ENCODE measurements at places on chromosomes 16 and 17.

DNA sequence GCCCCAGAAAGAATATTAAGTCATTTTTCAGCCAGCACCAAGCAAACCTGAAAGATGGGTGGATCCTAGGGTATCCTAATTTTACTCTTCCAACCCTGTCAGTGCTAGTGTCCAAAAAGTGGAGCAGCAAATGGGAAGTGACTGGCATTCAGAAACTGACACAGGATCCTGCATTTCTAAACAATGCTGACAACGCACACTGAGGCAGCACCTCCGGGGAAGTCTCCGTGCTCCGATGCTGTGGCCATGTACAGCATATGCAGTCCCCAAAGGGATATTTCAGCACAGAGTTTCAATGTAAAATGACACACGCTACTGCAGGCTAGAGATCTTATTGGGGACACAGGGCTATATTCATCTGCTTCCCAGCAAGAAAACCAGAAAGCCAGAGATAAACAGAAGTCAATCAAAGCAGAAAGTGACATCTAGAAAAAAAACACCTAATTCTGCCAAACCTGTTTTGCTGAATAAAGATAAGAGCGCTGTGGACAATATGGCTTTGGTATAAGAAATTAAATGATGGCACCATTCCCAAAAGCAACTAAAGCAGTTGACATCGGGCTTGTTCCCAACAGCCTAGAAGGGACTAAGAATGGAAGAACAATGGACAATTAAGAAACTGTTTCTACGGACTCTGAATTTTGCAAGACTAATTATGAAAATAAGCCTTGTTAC lies 17.3 kb downstream of the XYLT1 start:
- no peak for DNase-seq

- DNase-seq = no peak
Measured at GRCh38 chr17:3693829-3694231, 2.1 kb downstream of the P2RX5 start.

GRCh38 chr17:20096430-20096829 lies 87.3 kb downstream of the SPECC1 start:
- no peak for DNase-seq

DNA sequence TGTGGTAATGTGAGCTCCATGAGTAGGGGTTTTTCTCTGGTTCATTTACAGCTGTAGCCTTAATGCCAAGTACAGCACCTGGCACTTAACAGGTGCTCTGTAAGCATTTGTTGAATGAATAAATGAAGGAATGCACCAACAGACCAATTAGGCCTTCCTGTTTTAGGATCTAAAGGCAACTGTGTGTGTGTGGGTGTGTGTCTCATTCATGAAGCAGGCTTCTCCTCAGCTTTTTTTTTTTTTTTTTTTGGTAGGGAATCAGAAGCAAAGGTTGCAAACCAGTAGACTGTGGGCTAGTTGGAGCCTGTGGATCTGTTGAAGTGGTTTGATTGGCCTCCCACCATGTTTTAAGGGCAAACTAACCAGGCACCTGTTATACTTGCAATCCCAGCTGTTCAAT lies 48.1 kb downstream of the HS3ST2 start:
- DNase-seq = no peak

GRCh38 chr17:70022175-70022574 lies 52.9 kb upstream of the KCNJ16 start:
- DNase-seq = no peak

GRCh38 chr17:55171634-55172328 lies 93.0 kb upstream of the HLF start:
- DNase-seq = no peak

- no peak for DNase-seq
Measured at GRCh38 chr17:76452127-76452659, 759 bp downstream of the UBE2O start.

DNA sequence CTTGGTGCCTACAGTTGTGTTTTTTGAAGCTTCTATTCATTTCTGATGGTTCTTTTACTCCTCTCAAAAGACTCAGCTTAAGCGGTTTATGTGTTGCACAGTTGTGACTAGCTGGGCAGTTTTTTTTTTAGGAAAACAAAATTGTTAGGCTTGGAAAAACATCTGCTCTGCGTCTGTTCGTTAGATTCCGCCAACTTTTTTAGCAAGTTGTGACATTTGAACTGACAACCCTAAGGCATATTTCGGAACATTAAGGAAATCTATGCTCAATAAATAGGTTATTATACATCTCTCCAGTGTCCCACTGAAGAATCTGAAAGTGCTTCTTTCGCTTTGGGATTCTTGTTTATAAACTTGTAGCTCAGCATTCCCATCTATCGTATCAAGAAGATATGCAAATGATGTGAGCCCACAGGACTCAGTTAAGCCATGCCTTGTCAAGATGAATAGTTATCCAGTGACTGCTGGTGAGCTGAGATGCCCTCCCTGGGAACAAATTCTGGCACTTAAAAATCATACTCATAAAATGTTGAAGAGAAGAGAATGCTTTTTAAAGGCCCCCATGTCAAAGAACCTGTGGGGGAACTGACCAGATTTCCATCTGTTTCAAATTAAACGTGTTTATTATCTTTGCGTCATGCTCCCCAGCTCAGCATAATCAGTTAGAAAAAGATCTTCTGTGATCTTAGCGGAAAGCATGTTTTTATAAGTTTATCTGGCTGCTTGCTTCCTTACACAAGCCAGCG lies 109.0 kb upstream of the FAM20A start:
- no peak for DNase-seq

DNA sequence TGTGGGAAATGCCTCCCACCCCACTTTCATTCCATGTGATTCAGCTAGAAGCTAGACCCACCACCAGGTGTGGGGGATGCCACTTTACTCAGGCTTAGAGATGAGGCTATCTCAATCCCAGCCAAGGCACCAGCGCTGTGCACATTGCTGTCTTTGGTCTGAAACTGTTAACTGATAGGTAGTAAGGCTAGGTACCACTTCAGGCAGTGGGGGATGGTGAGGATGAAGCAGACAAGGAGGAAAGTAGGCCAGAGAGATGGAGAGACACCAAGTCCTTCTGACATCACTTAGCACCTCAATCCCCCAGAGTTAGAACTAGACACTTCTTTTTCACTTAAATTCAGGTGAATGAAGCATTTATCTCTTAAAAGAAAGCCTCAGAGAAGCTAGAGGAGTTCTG lies 35.8 kb downstream of the ADAMTS18 start:
- DNase-seq = no peak

GRCh38 chr16:79805621-79806020 lies 205.1 kb upstream of the MAF start:
- no peak for DNase-seq

DNA sequence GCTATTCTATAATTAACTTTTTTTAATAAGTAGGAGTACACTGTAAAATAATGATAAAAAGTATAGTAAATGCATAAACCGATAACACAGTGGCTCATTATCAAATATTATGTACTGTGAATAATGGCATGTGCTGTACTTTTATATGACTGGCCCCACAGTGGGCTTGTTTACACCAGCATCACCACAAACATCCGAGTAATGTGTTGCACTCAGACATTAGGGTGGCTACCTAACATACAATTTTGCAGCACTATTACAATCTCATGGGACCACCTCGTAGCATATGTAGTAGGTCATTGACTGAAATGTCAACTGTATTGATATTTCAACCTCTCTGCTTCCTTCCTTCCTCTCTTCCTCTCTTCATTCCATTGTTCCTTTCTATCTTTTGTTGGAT lies 51.7 kb downstream of the TBX4 start:
- DNase-seq = no peak

GRCh38 chr17:64466019-64466735 lies 17.3 kb downstream of the MILR1 start:
- DNase-seq = no peak

- DNase-seq = no peak
Measured at GRCh38 chr16:76370344-76370743, 93.1 kb downstream of the CNTNAP4 start.

GRCh38 chr16:16191493-16192167 lies 31.7 kb downstream of the ABCC6 start:
- DNase-seq = no peak

DNA sequence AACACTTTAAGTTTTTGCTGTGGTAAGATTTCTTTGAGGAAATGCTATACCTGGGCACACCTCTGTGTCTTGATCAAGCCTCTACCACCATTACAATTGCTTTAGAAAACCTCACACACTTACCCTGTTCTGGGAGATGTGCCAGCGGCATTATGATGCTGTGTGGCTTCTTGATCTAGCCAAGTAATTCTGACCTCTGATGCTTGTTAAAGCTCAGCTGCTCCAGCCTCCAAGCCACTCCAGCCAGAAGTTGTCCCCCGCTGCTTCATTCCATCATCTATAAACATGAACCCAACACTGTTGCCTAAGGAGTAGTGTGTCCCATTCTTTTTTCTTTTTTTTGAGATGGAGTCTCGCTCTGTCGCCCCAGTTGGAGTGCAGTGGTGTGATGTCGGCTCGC lies 60.1 kb downstream of the CYLD start:
- no peak for DNase-seq

- no peak for DNase-seq
Measured at GRCh38 chr17:17701658-17702057, 20.4 kb downstream of the RAI1 start.

DNA sequence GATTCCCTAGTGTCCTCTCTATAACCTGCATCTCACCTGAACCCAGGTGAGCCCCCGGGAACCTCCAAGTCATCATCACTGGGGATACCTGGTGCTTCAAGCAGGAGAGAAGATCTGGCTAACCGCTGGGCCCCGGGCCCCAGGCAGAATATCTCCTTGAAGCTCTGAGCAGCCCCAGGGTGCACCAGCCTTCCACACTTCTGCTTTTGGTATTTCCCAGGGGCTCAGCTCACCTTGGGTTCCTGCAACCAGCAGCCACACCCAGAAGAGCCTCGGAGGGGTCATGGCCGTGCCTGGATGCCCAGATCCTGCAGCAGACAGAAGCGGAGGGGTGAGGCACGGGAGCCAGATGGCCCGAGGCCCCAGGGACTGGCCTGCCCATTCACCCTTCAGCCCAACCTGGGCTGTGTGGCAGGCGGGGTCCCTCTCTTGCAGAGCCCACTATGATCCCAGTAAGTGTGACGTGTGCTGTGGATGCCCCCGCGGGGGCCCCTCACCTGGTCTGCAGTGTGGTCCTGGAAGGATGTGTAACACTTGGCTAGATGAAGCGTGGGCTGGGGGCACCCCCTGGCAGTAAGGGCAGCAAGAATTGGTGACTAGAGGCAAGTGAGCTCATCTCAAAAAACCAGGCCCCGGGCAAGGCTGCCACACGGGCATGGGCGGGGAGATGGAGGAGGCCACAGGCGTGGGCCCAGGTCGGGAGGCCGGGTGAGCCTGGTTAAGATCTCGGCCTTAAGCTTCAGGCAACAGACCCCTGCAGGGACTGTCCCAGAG lies 2.6 kb downstream of the LGALS3BP start:
- DNase-seq = no peak

- no peak for DNase-seq
Measured at GRCh38 chr17:65754081-65754480, 192.6 kb upstream of the AXIN2 start.

- no peak for DNase-seq
Measured at GRCh38 chr16:87458424-87458915, 34.4 kb downstream of the ZCCHC14 start.

DNA sequence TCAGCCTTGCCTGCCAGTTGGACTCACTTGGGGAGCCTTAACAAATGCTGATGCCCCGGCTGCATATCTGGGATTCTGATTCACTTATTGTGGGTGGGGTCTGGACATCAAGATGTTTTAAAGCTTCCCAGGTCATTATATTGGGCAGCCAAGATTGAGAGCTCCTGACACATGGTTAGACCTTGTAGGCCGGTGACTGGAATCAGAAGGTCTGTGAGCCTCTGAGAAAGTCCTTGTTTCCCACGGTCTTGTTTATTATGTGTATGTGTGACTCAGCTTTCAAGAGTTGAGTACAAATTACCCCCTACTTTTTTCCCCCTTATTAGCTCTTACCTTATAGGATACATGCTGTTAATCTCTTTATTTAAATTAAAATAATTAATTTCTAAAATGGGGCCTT lies 103.5 kb downstream of the ABCC1 start:
- DNase-seq = no peak

GRCh38 chr17:21540502-21540901 lies 151.8 kb upstream of the KCNJ18 start:
- DNase-seq = no peak

GRCh38 chr17:57402681-57403180 lies 146.4 kb downstream of the MSI2 start:
- DNase-seq = no peak

DNA sequence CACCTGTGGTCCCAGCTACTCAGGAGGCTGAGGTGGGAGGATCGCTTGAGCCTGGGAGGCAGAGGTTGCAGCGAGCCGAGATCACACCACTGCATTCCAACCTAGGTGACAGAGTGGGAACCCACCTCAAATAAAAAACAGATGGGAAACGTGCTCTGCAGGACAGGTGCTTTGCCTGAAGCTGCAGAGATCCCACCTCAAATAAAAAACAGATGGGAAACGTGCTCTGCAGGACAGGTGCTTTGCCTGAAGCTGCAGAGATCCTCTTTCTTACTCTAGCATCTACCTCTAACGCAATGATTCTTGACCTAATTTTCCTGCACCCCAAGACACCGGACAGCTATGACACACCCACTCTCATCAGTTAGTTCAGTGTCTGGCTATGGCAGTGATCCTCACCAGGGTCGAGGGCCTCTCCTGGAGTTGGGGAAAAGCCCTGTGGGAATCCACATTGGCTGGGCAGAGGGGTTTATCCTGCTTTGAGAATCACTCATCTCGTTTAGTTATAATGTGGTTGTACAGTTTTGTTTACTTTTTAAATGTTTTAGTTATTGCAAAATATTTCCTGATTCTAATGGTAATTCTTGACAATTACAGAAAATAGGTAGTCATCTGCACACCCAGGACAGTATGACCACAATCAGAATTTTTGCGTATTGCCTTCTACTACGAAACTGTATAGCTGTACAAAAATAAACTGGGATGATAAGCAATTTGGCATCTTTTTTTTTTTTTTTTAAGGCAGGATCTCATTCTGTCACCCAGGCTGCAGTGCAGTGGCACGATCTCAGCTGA lies 11.4 kb downstream of the VPS53 start:
- DNase-seq = no peak

GRCh38 chr16:81493755-81494433 lies 49.3 kb downstream of the CMIP start:
- peak; percentile 15 for DNase-seq

DNA sequence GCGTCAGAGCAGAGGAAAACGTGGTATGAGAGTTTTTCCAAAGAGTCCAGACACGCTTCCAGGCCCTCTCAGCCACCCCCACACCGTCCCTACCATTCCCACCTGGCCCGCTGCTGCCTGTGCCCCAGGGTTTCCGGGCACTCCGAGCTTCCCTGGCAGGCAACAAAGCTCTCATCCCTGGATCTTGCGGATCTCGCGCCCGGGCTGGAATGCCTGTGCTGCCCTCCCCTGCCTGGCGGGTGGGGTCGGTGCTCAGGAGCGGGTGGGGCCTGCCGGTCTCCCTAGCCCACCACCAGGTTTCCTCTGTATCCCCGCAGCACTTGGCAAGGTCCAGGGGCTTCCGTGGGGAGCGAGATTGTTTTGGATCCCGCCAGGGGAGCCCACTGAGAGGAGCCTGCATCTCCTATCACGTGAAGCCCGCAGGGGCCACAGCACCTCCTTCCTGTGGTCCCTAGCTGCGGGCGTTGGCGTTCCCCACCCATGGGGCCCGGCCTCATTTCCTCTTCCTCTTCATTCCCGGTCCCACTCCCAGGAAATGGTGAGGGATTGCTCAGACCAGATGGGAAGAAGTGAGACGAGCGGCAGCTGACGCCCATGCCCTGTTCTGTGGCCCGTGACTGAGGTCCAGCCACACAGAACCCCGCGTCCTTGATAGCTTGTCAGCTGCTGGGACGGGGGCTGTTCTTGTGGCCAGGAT lies 11.0 kb downstream of the TBC1D24 start:
- DNase-seq = no peak
